ENCODE measurements at places on chromosomes 13 and 19.

- no peak for DNase-seq
These were observed 63.0 kb upstream of the FLT1 start for GRCh38 chr13:28557725-28558520.

GRCh38 chr19:18719541-18719940, 36.1 kb downstream of the CRTC1 start:
- DNase-seq: no peak

DNA sequence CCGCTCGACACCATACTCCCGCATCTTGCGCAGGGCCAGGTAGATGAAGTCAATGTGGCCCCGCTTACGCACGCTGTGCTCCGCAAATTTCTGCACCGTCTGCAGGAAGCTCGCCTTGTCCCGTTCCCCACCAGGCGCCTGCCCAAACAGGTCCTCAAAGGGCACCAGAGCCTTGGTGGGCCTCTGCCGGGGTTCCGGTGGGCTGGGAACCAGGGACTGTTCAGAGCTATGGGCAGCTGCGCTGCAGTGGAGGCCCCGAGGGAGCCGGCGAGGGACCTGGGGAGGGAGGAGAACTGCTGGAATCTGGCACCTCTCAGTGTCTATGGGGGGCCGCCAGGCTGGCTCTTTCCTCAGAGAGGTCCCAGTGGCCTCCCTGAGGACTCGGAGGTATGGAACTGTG, 8.3 kb upstream of the ZNF653 start:
- DNase-seq: no peak

DNA sequence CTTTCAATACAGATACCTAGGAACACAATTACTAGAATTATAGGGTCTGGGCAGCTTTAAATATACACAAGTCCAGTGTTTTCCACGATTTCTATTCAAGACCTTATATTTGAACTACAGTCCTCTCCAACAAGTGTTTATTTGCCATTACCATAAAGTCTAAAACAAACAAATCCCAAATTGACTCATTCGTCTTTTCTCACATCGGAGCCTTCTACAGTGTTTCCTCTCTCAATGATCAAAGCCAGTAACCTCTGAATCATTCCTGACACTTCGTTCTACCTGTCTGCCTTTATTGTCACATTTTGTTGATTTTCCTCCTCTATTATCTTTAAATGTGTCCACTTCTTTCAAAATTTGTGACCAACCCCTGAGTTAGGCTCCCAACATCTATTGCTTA, 1356.5 kb upstream of the SLC10A2 start:
- no peak for DNase-seq

DNA sequence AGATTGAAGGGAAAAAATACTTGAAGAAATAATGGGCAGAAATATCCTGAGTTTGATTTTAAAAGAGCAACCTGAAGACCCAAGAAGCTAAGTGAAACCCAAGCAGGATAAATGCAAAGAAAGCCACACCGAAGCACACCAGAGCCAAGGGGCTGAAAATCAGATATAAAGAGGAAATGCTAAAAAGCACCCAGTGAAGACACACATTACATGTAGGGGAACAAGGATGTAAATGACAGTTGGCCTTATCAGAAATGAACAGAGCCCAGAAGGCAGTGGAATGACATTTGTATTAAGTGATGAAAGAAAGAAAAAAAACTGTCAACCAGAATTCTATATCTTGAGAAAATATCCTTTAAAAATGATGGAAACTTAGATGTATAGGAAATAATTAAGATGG, 139.1 kb downstream of the SLC7A1 start:
- no peak for DNase-seq

- DNase-seq: no peak
These were observed at the start of gene PPP1R12C for GRCh38 chr19:55116859-55117662. TSS of gene PPP1R12C (minus strand) at chr19:55117637. CDS start at chr19:55117543, 94 bp downstream.
